ENCODE measurements at places on chromosomes 5 and 9.

- DNase-seq = no peak
Observed at GRCh38 chr9:91349115-91349555, 12.6 kb downstream of the AUH start.

- peak; percentile 97 for DNase-seq
Observed at GRCh38 chr5:116763987-116764866, 189.6 kb upstream of the SEMA6A start.

GRCh38 chr5:56251918-56252553 is 18.9 kb upstream of the ANKRD55 start:
- DNase-seq = no peak

GRCh38 chr5:137078171-137078665 is 420.9 kb downstream of the SPOCK1 start:
- peak; percentile 79 for DNase-seq

GRCh38 chr5:72767289-72768010 is 49.0 kb upstream of the TNPO1 start:
- DNase-seq = peak; percentile 15

GRCh38 chr9:74132986-74133385 is 364.1 kb upstream of the RORB start:
- DNase-seq = no peak

GRCh38 chr5:135800656-135801055 is 33.8 kb upstream of the SLC25A48 start:
- DNase-seq = no peak

- no peak for DNase-seq
Observed at GRCh38 chr9:130513078-130513477, 66.3 kb upstream of the FUBP3 start.

DNA sequence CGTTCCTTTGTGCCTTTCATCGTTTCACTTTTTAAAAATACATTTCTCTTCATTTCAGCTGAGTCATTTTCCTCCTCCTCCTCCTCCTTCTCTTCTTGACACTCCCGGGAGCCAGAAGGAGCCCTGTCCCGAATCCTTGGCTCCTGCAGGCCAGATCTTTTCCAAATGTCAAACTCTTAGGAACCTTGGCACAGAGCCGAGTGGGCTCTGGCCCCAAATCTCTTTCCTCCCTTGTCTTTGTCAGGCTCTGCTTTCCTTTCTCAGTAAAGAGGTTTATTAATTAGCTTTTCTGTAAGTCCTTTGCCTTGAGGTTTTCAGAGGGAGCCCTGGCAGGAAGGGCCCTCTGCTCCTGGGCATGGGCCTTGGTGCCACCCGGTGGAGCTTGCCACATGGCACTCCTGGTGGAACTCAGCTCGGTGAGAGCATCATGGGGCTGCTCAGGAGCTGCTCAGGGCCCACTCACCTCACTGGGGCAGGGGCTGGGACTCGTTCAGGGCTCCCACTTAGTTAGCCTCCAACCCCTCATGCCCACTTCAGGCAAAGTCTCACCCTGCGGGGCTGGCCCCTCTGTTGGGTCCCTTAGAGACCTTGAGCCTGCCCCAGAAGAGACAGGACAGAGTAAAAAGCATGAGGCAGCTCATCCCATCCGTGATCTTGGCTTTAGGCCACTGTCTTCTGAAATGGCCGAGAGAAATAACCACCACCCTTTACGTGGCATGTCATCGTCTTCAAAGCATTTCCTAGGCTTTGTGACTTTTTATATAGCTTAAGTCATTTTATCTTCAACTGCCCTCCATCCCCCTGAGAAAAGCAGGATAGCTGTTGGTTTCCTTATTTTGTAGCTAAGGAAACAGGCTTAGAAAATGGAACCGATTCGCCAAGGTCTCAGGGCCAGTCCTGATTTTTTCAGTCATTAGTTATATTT is 17.1 kb downstream of the STC2 start:
- no peak for DNase-seq

- no peak for DNase-seq
Observed at GRCh38 chr9:123438321-123438720, 82.3 kb downstream of the CRB2 start.

DNA sequence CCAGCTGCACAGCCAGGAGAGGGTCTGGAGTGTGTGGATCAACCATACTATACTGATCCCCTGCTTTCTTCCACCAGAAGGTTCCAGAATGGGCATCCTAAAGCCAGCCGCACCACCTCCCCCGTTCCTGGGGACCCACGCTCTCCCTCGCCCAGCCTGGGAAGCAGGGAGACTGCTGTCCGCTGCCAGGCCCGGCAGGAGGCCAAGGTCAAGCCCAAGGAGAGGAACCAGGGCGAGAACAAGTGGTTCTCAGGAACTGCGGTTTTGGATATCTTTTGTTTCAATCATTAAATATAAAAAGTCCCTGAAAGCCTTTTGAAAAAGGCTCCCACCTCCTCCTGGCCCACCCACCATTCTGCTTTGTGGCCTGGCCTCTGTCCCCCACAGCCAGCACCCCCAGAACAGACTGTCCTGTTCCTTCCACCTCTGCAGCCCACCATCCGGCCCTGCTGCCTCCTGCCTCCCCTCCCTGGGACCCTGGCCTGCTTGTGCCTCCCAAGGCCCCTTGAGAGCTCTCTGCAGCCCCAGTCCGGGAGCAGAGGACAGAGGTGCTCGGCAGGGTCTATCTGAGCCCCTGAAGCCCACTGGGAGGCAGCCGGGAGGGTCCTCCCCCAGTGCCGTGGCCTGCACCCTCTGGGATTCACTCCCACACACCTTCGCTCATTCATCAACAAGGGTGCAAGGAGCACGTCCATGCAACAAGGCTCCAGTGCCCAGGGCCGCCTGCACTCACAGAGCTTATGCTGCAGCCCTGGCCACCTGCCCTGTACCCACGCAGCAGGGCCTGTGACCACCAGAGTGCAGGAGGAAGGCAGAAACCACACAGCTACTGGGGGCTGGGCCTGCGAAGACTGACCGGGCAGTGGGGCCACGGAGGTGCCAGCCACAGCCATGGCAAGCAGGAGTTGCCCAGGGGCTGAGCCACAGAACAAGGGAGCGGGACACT is 614 bp upstream of the LCN6 start:
- DNase-seq = no peak

DNA sequence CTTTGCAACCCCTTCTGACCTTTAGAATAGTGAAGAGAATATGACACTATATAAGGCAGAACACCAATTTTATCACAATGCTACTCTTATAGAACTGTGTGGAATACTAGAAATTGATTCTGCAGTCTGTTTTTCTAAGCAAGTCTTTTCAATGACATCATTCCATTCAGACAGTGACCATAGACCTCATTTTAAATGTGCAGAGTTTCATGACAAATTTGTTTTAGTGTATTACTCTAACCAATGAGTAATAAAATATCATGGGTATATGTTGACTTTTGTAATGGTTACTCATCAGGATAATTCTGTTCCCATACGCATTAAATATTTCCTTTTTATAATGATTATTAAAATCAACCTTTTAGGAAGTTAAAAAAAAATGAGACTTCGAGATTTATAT is 219.9 kb downstream of the COX7C start:
- no peak for DNase-seq

DNA sequence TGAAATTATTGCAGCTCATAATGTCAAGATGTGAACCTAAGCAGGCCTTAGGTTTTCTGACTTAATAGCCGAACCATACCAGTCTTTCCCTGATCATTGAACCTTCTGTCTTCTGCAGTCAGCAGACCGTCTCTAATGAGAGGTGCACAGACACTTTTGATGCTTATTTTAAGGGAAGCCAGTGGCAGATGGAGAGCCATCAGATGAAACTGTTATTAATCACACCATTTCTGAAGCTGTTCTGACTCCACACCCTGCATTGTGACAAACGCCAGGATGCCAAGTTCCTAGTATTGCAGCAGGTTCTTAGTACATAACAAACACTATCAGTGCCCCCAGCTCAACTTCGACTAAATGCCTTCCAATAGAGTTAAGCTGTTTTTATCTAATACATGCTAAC is 43.0 kb downstream of the PIK3R1 start:
- no peak for DNase-seq
